Right cardiac atrium (tissue), 5 donors: ENCODE measurements at places on chromosomes 1 and 21.

GRCh38 chr1:162062542-162063015, 6.9 kb upstream of the NOS1AP start:
- peak; percentile 21 for DNase-seq

GRCh38 chr1:40901886-40902852, 40.0 kb upstream of the CITED4 start:
- no peak for DNase-seq

DNA sequence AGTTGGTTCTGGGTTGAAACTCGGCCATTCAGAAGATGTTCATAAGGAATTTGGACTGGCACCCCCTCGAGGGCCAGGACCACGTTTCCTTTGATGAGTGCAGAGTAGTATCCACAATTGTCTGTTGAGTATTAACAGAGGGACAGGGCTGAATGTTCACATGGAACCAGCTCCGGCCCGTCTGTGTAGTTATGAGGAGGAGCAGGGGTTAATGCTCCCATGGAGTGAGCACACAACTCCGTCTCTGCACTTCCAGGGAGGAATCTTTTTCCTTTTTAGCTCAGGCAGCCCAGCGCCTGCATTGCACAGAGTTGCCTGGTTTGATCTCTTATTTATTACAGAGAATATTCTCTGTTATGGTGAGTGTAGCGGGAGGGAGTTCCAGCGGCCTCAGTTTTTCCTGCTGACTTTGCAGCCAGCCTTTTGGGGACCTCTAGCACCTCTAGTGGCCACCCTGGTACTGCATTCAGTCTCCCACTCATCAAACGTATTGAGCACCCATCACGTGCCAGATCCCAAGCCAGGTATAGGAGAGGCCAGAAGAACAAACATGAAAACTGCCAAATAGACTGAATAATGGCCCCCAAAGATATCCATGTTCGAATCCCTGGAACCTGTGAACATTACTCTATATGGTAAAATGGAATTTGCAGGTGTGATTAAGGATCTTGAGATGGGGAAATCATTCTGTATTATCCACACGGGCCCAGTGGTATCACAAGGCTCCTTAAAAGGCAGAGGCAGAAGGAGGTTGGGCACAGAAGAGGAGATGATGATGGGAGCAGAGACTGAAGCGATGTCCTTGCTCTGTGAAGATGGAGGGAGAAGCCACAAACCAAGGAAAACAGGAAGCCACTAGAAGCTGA, 167.7 kb upstream of the CSF3R start:
- DNase-seq = peak; percentile 53

- peak; percentile 48 for DNase-seq
Measured at GRCh38 chr1:43973981-43974442, 748 bp upstream of the ATP6V0B start.

DNA sequence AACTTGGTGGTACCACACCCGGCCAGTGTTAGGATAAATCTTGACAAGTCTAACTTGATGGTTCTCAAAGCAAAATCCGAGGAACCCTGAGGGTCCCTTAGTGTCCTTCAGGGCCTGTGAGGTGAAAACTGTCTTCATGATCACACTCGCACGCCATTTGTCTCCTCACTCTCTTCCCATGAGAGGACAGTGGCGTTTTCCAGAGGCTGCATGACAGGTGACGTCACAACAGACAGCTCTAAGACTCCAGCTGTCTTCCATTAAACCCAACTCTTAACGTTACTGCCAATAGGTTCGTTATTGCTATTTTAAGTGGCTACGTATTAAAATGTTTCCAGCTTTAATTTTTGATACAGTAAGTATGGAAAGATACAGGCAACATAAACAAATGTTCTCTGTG, 13.8 kb downstream of the CFAP74 start:
- no peak for DNase-seq

DNA sequence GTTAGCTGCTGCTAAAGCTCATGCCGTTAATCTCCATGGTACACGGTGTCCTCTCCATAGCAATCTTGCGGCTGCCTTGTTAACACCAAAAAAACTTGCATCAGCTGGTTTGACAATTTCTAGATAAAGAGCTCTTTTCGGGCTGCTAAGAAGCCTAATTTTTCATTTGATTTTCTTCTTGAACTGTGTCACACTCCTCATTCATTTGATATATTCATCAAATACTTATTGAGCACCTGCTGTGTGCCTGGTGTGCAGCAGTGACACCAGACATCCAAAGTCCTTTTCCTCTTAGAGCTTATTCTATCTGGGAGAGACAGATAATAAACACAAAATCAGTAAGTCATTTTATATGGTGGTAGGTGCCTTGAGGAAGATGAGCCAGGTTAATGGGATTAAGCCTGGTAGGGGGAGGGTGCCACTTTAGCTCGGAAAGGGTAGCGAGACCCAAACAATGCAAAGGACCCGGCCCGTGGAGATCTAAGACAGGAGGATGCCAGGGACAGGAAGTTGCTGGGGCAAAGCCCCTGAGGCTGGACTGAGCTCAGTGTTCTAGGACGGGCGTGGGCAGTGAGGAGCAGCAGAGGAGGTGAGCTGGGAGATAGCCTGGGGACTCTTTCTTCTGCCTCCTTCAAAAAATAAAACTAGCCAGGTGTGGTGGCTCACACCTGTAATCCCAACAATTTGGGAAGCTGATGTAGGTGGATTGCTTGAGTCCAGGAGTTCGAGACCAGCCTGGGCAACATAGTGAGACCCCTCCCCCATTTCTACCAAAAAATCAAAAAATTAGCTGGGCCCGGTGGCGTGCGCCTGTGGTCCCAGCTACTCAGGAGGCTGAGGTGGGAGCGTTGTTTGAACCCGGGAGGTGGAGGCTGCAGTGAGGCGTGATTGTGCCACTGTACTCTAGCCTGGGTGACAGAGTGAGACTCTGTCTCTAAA, 50.7 kb upstream of the LGALS8 start:
- no peak for DNase-seq

GRCh38 chr1:88327391-88328267, 356.4 kb upstream of the PKN2 start:
- DNase-seq = peak; percentile 16

DNA sequence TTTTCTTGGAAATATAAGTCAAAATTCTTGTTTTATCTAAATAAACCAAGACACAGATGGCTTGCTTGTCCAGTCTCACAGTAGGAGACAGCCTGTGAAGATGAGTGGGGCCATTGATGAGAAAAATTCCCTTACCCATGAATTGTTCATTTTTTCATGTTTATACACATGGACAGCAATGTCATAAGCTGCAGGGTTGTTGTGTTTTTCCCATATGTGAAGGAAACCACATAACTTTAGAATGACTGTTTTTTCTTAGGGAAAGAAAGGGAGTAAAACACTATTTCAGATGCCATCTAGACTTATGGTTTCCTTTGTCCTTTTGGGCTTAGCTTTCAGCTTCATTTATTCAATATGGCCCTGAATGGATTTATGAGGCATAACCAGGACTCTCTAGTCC, 622.5 kb upstream of the NR5A2 start:
- DNase-seq = no peak

DNA sequence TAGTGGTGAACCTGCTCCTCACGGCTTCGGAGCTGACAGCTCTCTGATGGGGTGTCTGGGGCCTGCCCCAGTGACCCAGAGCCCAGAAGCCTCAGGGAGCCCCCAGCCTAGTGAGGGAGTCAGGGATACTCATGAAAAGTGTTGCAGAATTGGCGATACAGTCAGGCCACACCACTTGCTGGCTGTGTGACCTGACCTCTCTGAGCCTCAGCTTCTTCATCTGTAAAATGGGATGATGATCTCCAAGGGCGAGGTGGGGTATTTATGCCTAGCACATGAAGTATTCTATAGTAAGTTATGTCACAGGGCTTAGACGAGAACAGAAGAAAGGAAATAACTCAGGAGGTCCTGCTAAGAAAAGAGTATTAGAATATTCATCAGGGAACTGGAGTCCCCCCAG, 1.6 kb downstream of the TMEM51 start:
- no peak for DNase-seq

DNA sequence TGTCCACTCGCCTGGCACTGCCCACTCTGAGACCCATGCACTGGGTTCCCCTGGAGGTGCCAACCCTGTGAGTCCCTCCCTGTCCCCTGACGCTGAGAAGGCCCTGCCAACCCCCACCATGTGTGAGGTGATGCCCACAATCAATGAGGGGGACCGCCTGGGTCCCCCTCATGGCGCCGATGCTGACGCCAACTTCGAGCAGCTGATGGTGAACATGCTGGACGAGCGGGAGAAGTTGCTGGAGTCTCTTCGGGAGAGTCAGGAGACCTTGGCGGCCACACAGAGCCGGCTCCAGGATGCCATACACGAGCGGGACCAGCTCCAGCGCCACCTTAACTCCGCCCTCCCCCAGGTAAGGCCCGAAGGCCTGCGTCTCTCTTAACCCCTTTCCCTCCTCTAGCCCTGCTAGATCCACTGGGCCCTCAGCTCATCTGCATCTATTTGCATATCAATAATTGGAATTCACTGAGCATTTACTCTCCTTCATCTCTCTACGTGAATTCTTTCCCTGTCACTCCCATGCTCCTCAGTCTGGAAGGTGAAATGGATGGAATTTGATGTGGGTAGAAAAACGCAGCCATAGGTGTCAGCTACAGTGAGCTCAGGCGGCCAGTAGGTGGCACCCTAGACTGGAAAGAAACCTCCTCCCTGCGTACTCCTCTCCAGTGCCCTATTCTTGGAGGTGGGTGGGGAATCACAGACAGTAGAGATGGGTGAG, 12.8 kb downstream of the PPFIA4 start:
- DNase-seq = peak; percentile 88

DNA sequence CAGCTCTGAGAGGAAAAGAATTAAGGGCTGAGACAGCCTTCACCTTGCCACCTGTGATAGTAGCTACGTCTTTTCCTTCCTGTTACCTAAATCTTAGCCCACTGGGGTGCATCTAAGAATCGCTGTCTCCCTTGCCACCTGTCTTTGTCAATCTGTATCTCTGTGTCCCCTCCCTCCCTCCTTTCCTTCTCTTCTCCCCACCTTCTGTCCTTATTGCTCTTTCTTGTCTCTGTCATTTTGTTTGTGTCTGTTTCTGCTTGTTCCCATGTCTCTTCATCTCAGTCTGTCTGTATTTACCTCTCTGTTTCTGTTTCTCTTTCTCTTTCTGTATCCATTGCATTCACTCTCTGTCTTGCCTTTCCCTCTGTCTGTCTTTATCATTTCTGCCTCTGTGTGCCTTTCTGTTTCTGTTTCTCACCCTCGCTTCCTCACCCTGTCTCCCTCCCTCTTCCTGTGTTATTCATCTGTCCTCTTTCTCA, 30.2 kb downstream of the SLC22A15 start:
- DNase-seq = no peak

- no peak for DNase-seq
Measured at GRCh38 chr1:113021430-113022085, 51.4 kb upstream of the LRIG2 start.

DNA sequence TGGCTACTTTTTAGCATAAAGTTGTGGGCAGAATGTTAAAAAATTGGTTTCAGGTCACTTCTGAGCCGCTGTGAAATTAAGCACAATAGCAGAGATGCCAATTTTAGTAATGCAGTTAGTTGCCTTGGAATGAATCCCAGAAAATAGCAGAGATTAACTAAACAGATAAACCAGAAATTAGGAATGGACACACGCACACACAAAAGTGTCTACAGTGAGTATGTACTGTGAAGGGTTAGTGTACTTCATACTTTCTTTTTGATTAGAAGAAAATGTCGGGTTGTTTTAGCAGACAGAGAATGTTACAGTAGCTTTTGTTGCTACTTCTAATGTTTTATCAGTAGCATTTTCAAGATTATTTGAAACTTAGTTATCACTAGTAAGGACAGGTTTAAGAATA, 106.7 kb downstream of the LEPR start:
- DNase-seq = no peak

GRCh38 chr1:167229719-167230385, 9.2 kb downstream of the POU2F1 start:
- DNase-seq = no peak

- DNase-seq = no peak
Measured at GRCh38 chr1:14367451-14367850, 231.0 kb upstream of the KAZN start.

- no peak for DNase-seq
Measured at GRCh38 chr1:64535938-64536835, 66.3 kb downstream of the CACHD1 start.

DNA sequence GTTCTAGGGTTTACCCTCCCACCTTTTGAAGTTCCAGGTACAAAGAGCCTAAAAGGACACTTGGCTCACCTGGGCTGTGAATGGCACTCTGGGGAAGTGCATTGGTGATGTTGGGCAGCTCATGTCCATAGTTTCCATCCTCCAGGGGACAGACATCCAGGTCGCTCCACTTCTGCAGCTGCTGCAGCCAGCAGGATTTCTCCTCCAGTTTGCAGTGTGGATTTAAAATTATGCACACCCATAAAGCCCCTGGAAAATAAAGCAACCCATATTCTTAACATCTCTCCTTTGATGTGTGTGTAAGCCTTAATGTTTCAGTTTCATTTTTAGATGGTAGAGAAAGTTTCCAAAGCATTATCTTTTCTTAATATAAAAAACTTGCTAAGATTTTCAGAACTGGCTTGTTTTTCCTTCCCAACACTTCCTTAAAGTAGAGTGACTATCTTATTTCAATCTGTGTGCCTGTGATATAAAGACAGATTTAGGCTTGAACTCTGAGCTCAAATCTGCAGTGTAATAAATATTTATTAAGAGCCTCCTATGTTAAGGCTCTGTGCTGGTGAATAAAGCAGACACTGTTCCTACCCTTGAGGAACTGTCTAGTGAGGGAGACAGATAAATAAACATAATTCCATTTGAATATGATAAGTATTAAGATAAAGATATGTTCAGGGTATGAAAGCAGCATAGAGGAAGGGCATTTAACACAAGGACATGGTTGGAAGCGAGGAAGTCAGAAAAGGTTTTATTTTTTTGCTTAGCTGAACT, 39.1 kb downstream of the UROD start:
- no peak for DNase-seq

- DNase-seq = no peak
Measured at GRCh38 chr1:48266576-48266975, 44.1 kb downstream of the SLC5A9 start.

GRCh38 chr1:17155257-17155920, 36.1 kb upstream of the PADI2 start:
- DNase-seq = no peak

- DNase-seq = no peak
Measured at GRCh38 chr1:67803380-67804279, 29.6 kb downstream of the GNG12 start.

- DNase-seq = no peak
Measured at GRCh38 chr1:211697356-211697755, 21.9 kb upstream of the NEK2 start.

- no peak for DNase-seq
Measured at GRCh38 chr1:211543025-211543424, 35.9 kb downstream of the SLC30A1 start.

- no peak for DNase-seq
Measured at GRCh38 chr1:115404911-115405310, 66.9 kb upstream of the NGF start.

DNA sequence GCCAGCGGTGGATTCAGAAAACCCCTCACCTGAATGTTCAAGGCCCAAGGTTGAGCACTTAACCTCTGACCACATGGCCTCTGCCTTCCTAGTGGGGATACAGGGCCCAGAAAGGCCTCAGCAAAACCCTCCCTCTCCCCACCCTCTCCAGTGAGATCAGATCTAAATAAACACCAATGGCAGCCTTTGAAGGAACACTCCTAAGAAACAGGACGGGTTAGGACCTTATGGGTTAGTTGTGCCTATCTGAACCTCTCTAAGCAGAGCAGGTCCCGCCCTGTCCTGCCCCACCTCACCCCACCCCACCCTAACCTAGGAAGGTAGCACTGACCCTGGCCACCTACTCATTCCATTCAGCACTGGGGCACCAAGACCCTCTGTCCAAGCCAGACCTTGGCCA, 7.9 kb upstream of the GRHL3 start:
- DNase-seq = no peak

GRCh38 chr1:230778916-230779590, 31.9 kb downstream of the CAPN9 start:
- no peak for DNase-seq

GRCh38 chr1:38123356-38124135, 77.0 kb upstream of the POU3F1 start:
- DNase-seq = no peak
